ENCODE measurements at places on chromosomes 5 and 9.
A peak's percentile ranks its signal among the peaks of the same experiment; 100 is the strongest.

DNA sequence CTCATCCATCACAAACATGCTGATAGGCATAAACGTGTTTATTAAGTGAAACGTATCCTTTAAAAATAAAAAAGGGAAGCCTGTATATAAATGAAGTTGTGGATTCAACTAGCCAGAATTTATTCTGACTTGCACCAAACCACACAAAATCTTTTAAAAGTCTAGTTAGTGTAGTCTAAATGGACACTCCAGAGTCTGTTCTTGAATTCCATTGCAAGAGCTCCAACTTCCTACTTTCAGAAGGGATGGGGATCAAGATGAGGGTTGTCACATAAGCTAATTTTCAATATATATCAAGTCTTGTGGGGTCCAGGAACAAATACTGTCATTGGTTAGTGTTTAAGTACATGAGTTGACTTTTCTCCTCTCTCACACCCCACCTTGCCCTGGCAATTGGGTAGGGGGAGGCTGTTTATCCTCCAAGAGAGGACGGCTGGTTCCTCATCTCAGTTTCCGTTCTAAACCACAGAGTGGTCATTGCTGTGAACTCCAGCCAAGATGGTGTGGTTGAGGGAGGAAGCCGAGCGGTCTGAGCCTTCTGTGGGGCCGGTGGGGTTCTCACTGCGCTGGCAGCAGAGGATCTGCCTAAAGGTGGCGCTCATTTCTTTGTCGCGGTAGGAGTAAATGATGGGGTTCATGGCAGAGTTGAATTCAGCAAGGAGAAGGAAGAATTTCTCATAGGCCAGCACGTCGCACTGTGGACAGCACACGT, 163.2 kb downstream of the LPAR1 start:
- H3K27ac ChIP-seq = no peak overlapping the region
- DNase-seq = no peak
- H3K4me3 ChIP-seq = no peak overlapping the region
- no peaks in the 10 kb centered on the region for H3K4me1 ChIP-seq
- H3K27me3 ChIP-seq = no peaks in the 10 kb centered on the region
- no peaks in the 10 kb centered on the region for H3K36me3 ChIP-seq

DNA sequence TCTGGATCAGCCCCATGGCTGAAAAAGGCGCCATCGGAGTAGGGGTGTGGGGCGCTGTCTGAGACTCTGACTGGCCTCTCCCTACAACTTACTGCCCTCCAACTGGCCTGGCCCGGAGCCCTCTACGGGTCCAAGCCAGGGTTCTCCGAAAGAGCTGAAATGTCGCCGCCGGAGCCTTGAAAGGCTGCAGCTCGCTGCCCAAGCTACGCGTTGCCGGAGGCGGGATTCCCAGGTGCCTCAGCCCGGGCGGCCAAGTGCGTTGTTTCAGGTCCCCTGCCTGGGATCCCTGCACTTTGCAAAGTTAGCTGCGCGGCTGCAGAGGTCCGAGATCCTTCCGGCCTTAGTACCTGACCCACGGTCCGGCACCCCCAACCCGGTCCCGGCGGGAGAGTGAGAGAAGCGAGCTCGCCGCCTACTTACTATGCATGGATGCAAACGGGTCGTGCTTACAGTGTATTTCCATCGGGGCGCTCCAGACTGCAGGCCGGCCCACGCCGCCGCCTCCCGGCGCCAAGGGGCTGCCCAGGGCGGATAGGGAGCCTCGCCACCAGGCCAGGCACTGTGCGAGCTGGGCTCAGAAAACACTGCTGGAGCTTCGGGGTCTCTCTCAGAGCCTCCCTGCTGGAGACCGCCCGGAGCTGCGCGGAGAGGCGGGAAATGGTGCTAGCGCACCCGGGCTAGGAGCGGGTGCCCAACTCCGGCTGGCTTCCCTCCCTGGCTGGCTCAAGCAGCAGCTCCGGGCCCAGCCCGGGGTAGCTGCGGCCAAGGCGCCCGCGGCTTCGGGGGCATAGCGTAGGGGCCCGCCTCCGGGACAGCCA, 7.7 kb downstream of the PAX5 start:
- H3K27ac ChIP-seq = peak overlapping the region; percentile 51
- peaks cover 42% of the 10 kb centered on the region for H3K4me1 ChIP-seq
- peak; percentile 78 for DNase-seq

- H3K36me3 ChIP-seq = no peaks in the 10 kb centered on the region
- no peak for DNase-seq
- H3K27ac ChIP-seq = no peak overlapping the region
- H3K4me1 ChIP-seq = no peaks in the 10 kb centered on the region
- H3K4me3 ChIP-seq = no peak overlapping the region
- no peaks in the 10 kb centered on the region for H3K27me3 ChIP-seq
Measured at GRCh38 chr9:13915591-13916301, 398.2 kb downstream of the NFIB start.

- H3K36me3 ChIP-seq = no peaks in the 10 kb centered on the region
- H3K4me1 ChIP-seq = peaks cover 100% of the 10 kb centered on the region
- peak overlapping the region; percentile 96 for H3K27ac ChIP-seq
- DNase-seq = no peak
Measured at GRCh38 chr9:120922404-120923195, 4.0 kb downstream of the TRAF1 start.

DNA sequence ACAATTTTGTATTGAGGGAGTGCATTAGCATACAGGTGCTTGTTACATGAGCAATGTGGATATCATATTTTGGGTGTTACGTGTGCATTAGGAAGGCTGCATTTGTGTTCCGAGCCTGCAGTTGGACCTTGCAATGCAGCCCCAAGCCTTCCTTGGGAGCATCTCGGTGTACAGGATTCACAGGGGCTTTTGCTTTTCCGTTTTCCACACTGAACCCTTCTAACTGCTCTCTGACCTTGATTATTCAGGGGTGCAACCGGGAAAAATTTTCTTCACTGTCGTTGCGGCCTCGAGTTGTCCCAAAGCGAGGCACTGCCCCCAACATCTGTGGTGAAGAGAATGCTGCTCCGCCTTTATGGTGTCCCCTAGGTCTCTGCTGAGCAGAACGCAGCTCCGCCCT, 80.1 kb upstream of the PLEKHG4B start:
- no peak for DNase-seq
- H3K4me1 ChIP-seq = no peaks in the 10 kb centered on the region
- H3K27ac ChIP-seq = no peak overlapping the region
- no peak overlapping the region for H3K4me3 ChIP-seq
- no peaks in the 10 kb centered on the region for H3K36me3 ChIP-seq
